Activated naive CD4-positive, alpha-beta T cell treated with Interleukin-2 at 50 U/mL for 16 hours (primary cell): ENCODE measurements at places on chromosomes 6 and 20.

DNA sequence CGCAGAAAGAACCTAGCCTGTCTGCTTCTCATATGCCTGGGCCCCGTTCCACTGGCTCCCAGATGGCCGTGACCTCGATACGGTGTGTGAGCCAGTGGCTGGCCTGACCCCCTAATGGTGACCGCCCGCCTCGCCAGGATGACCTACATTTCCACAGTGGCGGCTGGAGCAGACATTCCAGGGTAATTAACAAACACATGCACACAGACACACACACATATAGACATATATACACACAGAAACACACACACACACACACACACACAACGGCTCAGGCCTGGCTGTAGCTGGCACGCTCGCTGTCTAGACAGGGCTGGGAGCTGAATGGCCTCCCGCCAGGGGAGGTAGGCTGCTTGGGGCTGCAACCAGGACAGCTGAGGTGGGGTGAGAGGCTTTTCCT is 227.1 kb downstream of the ANKRD60 start:
- DNase-seq = no peak

GRCh38 chr20:35497320-35497719 is 32.1 kb downstream of the C20orf173 start:
- DNase-seq = no peak

GRCh38 chr6:121609281-121609680 is 173.8 kb downstream of the GJA1 start:
- no peak for DNase-seq

DNA sequence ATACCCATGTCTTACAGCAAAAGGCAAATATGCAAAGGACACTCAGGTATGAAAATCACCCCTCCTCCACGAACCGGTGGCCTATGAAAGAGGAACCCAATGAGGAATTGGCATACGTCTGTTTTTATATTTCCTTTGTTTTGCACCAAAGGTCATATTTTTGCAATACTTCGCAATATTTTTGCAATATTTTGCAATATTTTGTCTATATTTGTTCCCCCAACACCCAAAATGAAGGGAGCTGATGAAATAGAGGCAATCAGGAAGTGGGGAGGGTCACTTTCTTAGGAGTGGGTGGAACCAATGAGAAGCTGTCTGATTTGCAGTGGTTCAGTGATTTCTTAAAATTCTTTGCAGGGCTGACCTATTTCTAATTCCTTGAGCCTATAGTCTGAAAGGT is 296.8 kb upstream of the TSHZ2 start:
- no peak for DNase-seq

DNA sequence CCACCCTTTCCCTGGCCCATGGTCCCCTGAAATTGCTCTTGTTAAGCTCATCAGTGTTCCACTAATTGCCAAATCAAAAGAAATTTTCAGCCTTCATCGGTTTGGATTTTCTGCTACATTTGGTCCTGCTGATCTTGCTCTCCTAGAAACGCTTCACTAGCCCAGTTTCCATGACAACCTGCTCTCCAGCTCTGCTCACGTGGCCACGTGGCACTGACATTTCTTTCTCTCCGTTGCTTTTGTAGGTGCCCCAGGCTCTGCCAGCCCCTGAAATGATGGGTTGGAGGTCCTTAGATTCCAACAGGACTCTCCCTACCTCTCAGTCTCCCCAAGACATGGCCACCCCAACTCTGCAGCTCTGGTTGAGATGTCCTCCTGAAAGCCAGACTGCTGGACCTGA is 45.8 kb upstream of the NNAT start:
- no peak for DNase-seq

- DNase-seq = no peak
Measured at GRCh38 chr6:170445487-170445886, 107.6 kb downstream of the PSMB1 start.

DNA sequence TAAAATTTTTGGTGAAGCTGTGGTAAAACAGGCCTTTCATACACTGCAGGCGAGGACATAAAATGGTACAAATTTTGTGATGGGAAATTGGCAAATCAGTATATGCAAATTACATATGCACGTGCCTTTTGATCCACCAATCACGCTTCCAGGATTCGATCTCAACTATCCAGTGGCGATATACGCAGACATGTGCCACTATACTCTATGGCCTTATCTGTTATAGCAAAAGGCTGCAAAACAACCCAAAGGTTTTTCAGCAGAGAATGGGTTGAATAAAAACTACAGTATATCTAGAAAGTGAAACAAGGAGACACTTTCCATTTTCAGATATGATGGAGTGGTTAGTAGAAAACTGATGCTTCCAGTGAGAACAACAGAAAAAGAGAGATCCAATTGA is 41.9 kb upstream of the ERVFRD-1 start:
- no peak for DNase-seq

DNA sequence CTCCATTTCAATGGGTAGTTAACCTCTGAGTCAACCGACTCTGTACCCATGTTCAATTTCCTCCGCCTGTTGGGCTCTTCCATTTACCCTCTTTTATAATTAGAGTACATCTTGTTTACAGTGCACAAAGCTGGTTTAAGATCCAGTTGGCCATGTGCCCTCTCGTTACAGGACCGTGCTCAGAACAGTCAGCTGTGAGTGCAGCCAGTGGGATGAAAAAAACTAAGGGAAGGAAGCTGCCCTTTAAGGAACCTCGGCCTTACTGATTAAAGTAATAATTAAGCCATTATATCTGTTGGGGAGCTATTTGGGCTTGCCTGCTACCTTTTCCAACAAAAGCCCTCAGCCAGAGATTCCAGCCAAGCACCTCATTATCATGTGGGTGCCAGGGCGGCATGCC is 68.8 kb downstream of the TMEM170B start:
- no peak for DNase-seq

DNA sequence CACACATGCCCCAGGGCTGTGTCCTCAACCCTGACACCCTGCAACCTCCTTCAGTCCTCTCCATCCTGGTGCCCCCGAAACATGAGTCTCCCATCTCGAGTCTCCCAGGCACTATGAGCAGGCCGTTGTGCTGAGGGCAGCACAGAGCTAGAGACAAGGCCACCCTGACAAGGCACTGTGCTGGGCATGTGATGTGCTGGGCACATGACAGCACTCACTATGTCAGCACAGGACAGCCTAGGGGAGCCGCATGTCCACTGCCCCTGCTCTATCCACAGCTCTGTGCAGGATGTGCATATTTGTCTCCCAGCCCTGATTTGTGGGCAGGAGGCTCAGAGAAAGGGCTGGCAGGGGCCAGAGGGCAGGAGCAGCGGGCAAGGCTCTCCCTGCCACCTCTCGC is 362.1 kb upstream of the AGPAT4 start:
- DNase-seq = no peak

GRCh38 chr6:151213352-151213751 is 26.4 kb upstream of the AKAP12 start:
- no peak for DNase-seq

GRCh38 chr6:132695773-132696172 is 18.1 kb downstream of the VNN1 start:
- DNase-seq = no peak

GRCh38 chr6:101397199-101397598 is 3.7 kb downstream of the GRIK2 start:
- no peak for DNase-seq
